Stimulated activated CD4-positive, alpha-beta T cell treated with anti-CD3 and anti-CD28 coated beads, Interleukin-1b, Interleukin-23, amount 100 ng/mL, for 24 hours (primary cell): ENCODE measurements at places on chromosomes 5 and 9.
A peak's percentile ranks its signal among the peaks of the same experiment; 100 is the strongest.

GRCh38 chr9:94864196-94864595, 137.7 kb downstream of the AOPEP start:
- no peak for DNase-seq

DNA sequence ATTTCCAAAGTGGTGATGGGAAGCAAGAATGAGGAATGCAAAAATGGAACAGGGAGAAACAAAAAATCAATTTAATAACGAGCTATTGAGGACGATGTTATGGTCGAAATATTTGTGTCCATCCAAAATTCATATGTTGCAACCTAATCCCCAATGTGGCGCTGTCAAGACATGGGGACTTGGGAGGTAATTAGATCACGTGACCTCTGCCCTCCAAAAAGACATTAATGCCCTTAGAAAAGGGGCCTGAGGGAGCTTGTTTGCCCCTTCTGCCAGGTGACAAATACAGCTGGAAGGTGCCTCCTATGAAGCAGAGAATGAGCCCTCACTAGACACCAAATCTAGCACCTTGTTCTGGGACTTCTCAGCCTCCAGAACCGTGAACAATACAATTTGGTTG, 315.2 kb upstream of the CDH9 start:
- no peak for DNase-seq

GRCh38 chr5:172550096-172550765, 90.8 kb upstream of the NEURL1B start:
- DNase-seq, result no peak

DNA sequence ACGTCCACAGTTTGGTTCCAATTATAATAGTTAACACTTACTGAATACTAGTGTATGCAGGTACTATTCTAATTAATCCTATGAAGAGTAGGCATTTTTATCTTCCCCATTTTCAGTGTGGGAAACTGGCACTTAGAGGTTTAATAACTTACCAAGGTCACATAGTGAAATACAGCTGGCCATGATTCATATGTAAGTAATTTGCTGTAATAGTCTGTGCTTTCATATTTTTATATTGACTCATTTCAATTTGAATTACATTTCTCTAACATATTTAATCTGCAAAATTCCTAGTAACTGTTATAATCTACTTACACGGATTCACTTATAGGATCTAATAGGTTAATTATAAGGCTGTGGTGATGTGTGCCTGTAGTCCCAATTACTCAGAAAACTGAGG, 19.4 kb downstream of the CCNH start:
- no peak for DNase-seq

DNA sequence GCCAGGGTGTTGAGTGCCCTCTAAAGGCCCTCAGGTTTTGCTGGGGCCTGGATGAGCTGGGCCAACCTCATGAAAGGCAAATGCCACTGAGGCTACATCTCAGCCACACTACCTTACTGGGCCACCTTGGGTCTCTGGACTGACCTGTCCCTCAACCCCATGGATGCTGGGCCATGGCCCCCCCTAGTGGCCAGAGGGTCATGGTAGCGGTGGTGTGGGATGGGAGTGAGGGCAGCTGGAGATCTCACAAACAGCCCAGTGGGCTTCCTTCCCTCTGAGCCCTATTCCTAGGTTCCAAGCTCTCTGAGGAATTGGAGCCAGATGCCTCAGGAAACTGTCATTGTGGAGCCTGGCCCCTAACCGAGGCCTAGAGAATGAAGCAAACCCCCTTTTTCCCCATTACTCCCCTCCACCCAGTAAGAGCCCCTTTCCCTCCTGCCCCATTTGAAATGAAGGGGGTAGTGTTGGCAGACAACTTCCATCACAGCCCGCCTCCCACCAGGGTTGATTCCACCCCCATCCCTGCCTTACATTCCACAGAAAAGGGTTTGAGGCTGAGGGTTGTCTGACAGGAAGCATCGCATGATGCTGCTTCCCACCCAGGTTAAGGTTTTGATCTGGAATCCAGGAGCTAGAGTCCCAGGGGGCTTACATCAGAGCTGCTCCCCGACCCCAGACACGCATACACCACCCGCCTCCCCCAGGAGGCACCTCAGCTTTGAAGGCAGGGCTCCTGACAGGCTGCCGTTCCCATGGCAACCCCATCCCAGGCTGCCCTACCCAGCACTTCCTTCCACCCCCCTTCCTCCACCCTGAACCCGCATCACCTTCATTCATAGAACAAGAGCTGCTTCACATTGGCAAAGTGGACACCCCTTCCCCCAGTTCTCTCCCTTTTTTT, 63.9 kb downstream of the PCDH1 start:
- DNase-seq, result peak; percentile 11
